ENCODE measurements at places on chromosomes 2 and 18.

- DNase-seq = no peak
These were observed 1482.4 kb downstream of the LRP1B start for GRCh38 chr2:140648393-140648792.

DNA sequence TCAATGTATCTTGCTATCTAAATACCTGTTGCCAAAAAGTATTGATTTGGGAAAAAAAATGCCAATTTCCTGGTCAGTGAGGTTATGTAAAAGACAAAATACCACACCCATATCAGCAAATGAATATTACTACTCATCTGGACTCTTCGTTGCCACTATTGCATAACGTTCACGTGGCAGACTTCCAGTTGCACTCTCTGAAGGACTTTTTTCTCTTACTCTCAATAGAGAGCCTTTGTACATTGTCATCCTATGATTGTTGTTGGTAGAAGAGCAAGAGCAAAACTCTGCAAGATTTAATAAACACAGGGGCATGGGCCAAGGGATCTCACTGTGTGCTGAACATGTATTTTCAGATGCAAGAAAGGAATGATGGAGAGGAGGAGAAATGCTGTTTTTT lies 689.8 kb downstream of the MBD2 start:
- no peak for DNase-seq

GRCh38 chr2:182611009-182611408 lies 105.0 kb upstream of the DNAJC10 start:
- no peak for DNase-seq

DNA sequence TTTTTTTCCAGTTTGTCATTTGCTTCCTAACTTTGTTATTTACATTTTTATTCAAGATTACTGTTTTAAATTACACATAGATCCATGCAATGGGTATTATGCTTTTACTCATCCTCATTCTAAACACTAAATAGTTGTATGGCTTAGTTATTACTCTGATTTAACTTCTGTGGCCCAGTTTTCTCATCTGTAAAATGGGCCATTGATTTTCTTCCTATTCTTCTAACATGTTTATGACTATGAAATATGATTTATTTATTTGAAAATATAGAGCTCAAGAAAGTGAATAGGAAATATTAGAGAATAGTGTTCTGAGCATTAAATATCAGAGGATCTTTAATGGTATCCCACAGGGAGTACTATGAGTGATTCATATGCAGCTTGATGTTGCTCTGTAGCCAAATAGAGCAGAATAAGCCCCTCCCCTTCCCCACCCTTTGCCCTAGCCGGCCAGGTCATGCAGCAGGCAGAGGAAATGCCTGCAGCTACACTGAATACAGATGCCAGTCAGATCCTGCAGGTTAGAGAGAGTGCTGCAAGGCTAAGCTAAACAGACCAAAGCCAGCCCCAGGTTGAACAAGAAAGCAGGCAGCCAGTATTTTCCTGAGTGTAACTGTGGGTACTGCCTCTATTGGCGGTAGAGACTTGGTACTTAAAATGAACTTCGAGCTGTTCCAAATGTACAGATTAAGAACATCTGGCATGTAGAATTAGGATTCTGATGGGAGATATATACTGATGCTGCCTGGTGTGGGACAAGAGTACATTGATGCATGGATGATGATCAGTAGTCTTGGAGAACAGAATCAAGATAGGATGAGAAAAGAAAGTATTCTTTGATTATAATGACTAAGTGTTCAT lies 11.7 kb upstream of the ACYP2 start:
- DNase-seq = peak; percentile 87

DNA sequence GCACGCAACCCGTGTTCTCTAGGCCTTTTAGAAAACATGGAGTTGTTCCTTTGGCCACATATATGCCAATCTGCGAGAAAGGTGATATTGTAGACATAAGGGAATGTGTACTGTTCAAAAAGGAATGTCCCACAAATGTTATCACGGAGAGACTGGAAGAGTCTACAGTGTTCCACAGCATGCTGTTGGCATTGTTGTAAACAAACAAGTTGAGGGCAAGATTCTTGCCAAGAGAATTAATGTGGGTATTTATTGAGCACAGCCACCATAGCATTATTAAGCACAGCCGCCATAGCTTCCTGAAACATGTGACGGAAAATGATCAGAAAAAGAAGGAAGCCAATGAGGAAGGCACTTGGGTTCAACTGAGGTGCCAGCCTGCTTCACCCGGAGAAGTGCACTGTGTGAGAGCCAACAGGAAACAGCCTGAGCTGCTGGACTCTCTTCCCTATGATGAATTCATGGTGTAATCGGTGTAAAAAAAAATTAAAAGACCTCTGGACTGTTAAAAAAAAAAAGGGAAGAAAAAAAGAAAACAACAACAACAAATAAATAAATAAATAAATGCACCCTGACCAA lies 29.0 kb upstream of the REL start:
- no peak for DNase-seq

Measured in spleen (tissue), 13 donors.